ENCODE measurements at places on chromosomes 4 and X. TPM values are rescaled to one million over a fixed set of nuclear protein-coding genes. Genes with fewer than 3 reads are reported as not detected.
A peak's percentile ranks its signal among the peaks of the same experiment; 100 is the strongest.

Gene ZMAT1
- 0.87 TPM for total RNA-seq

DNA sequence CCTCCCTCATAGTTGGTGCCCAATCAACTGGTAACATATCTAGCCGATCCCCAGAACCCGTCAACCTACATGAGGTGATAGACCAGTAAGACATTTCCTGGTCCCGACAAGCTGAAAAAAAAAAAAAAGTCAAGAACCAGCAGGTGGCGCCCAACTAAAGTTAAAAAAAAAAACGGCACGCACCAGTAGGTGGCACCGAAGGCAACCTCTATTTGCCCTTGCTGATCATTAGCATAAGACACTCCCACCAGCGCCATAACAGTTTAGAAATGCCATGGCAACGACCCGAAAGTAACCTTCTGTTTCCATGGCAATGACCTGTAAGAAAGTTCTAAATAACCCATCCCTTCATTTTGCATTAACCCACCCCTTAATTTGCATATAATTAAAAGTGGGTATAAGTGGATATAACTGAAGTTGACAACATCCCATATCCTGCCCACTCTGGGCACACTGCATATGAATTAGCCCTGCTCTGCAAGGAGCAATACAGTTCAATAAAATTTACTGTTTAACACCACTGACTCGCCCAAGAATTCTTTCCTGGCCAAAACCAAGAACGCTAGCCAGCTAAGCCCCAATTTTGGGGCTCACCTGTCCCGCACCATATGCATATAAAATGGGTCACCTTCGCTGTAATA is 83.9 kb upstream of the SPANXB1 start:
- peak; percentile 15 for DNase-seq

Gene MAGT1
- 44.8 TPM for total RNA-seq

DNA sequence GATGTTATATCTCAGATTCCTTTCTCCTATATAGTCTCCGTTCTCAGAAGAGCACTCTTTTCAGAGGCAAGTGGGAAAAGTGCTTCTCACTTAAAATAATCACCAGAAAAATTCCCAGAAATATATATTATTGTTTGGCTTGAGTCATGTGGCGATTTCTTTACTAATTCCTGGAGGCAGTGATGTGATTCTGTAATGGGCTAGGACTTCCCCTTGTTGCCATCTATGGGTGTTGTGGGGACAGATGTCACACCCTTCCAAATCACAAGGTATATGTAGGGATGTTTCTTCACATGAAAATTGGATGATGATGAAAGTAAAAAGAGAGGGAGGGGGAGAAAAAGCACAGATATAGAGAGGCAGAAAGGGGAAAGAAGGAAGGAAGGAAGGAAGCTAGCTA is 553.4 kb downstream of the PPP4R3C start:
- DNase-seq, result no peak

Gene PNMA6F
- not detected for total RNA-seq

DNA sequence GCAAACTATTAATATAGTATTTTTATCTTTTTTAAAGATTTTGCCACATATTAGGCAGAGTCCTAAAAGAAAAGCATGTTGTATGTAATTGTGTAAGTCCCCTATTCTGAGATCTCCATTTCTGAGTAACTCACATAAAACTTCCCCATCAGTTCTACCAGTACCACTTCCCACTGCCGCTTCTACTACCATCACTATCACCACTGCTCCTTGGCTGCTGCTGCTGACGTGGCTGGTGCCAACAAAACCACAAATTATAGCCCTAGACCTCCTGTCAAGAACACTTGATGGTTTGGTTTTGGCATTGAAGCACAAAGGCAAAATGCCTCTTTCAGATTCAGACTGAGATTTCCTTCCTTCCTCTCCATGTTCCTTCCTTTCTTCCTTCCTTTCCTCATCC is 106.4 kb downstream of the MMRN1 start:
- DNase-seq, result no peak

DNA sequence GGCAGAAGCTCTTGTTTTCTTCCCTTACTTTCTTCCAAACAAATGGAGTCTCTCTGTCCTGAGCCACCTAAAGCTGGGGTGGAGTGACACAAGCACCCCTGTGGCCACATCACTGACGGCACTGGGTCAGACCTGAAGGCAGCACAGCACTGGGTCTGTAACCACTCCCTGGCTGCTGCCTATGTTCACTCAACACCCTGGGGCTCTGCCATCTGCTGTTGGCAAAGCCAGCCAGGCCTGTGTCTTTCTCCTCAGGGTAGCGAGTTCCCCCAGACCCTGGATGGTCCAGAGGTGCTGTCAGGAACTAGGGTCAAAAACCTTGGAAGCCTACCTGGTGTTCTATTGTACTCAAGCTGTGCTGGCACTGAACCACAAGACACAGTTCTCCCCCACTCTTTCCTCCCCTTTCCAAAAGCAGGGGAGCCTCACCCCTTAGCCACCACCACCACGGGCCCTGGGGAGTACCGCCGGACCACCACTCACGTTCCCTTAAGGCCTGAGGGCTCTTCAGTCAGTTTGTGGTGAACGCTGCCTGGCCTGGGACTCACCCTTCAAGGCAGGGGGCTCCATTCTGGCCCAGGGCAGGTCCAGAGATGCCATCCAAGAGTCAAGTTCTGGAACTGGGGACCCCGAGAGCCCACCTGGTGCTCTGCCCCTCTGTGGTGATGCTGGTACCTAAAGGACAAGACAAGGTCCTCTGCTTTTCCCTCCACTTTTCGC is 31.5 kb downstream of the TMEM271 start:
- DNase-seq, result no peak

Gene SOD3
- 0.07 TPM for total RNA-seq

- DNase-seq, result peak; percentile 53
These were observed 88.4 kb downstream of the FRMPD3 start for GRCh38 chrX:107537815-107538214.

Gene HELT
- total RNA-seq, result 0.96 TPM

DNA sequence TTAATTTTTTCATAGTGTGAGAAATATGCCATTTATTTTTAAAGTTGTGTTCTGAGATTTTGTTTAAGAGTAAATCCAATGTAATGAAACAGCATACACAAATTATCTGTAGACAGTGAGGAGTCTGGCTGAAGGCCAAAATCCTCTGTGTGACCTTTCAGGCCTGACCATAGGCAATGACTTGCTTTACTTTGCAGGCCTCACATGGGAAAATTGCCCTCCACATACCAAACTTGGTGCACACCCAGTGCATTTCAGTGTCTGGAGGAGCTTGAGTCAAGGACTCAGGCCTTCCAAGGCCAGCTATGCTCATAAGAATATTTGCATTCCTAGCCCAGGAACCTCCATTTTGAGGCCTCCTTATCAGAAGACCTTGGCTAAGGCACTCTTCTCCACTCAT is 430.1 kb downstream of the GABRG1 start:
- DNase-seq, result no peak

DNA sequence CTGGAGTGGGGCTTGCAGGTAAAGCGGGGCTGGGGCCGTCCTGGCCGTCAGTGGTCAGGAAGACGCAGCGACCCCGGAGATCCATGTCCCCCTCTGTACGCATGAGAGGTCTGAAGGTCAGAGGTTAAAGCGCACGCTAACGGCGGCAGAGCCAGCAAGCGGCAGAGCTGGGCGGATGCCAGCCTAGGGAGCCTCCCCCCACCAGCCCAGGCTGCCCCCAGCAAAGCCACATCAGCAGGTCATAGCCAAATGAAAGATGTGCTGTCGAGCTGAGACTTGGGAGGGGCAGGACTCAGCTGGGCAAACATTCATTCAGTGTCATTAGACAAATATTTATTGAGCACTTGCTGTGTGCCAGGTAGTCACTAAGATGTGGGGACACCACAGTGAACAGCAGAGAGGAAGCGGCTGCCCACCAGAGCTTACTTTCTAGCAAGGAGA is 593 bp upstream of the JAKMIP1 start:
- no peak for DNase-seq

DNA sequence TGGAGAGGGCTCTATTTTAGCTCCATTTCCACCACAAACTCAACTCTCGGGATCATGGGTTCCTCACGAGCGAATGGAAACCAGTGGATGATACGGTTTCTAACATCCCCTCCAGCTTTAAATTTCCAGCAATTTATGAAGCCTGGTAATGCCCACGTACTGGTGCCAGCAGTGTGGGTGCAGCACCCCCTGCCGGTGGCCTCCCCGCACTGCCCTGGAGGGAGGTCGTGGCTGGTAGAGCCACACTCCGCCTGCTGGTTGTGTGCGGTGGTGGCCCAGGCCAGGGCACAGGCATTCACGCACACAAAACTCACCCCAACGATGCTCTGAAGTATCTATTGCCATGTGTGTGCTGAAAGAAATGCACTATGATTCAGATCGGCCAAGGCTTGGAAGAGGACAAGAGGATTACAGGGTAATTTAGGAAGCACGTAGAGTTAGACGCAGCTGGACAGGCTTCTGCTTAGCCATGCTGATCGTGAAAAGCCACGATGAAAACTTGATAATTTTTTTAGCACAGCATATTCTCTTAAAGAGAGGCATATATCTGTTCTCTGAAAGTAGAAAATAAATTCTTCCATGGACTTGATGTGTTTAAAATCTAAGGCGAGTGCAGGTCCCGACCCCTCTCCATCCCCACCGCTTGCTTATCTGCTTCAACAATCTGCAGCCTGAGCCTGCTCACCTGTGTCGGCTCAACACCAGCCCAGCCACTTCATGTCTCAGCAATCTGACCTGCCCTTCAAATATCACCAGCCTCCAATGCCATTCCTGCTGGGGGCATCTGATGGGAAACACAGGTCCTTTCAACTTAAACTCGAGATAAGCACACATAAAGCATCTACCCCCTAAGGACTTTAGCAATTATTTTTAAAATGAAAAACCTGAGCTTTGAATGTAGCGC is 59.1 kb downstream of the SCD5 start:
- DNase-seq, result peak; percentile 86

DNA sequence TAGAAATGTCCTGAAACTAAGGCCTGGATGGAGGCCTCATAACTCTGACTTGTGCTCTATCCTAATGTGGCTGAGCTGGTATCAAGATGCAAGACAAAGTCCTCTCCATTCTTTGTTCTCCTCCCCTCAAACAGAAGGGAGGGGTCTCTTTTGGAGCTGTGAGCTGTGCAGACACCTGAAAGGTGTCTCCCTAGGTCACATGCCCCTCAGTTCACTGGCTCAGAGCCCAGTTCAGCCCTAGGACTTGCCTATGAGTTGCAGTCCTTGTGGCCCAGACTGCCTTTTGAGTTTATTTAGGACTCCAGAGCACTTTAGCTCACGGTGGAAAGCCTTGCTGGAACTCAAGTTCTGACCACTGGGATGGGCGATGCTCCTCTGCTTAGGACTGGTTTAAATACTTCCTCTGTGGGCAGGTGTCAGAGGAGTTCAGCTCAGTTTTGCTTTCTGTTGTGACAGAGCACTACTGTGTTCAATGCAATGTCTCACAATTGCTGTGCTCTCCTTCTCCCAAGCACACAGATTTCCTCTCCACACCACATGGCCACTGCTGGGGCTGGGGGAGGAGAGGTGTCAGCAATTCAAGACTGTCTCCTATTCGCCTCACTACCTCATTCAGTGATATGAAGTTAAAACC is 84.8 kb upstream of the ZNF827 start:
- no peak for DNase-seq

Gene BANK1
- total RNA-seq, result not detected

Measured in H7 (cell line).